ENCODE measurements at places on chromosomes 5 and 9. TPM values are rescaled to one million over a fixed set of nuclear protein-coding genes. Genes with fewer than 3 reads are reported as not detected.

RNF183 gene
- not detected for total RNA-seq

PLAC8L1 gene
- not detected for total RNA-seq

SLC6A18 gene
- not detected for total RNA-seq

NANS gene
- 133 TPM for total RNA-seq

IFNB1 gene
- not detected for total RNA-seq

FAM221B gene
- total RNA-seq, result not detected

TRPM6 gene
- 0.07 TPM for total RNA-seq

DNA sequence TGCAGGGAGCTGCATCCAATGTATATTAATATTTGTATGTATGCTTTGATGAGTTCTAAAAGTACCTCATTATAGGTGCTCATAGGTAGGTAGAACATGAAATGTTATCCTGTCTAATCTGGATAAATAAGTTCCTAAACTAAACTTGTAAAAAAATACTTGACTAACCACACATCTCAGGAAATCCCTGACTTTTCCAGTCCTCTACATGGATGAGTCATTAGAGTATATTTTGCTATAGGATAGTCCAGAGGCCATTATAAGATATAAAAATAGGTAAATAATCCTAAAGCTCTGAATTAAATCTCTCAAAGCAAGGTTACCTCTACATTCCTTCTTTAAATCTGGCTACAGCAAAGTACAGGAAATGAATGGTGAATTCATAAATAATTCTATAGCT, 404.3 kb downstream of the RAB3C start:
- no peak for DNase-seq

- DNase-seq, result no peak
Measured at GRCh38 chr9:113302792-113303418, at the start of gene RNF183. TSS of gene RNF183 (minus strand) at chr9:113303376. CDS start at chr9:113298184, 5,192 bp downstream.

DNA sequence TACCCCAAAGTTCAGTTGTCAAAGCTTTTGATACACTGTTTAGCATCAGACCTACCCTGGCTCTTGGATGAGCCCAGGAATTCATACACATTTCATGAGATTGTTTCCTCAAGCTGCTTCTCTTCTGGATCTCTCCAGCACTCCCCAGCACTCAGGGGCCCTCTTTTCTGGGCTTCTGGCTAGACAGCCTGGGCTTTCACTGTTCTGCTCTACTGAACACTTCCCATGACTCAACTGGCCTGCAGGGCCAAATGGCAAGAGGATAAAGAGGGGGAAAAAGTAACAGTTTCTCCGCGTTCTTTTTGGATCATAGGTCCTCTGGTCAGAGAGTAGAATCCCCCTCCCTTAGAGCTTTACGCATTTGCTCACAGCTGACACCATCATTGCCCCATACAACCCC, 20.9 kb upstream of the LURAP1L start:
- DNase-seq, result no peak

DNA sequence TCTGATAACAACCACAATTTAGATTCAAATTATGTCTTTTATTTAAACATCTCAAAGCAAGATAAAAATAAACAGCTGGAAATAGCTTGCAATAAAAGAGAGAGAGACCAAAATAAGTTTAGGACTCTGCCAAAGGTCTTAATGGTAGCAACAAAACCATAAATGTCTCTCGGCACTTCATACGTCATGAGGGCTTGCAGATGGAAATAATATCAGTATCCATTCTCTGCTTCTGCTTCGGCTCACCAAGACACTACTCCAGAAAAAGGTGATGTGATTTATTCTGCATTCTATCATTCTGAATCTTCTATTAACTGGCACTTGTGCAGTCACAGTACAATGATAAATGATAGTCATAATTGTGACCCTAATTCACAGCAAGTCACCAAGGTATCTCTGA, 56.1 kb downstream of the EBF1 start:
- no peak for DNase-seq

GRCh38 chr9:19441730-19442129, 32.9 kb downstream of the ACER2 start:
- no peak for DNase-seq

DNA sequence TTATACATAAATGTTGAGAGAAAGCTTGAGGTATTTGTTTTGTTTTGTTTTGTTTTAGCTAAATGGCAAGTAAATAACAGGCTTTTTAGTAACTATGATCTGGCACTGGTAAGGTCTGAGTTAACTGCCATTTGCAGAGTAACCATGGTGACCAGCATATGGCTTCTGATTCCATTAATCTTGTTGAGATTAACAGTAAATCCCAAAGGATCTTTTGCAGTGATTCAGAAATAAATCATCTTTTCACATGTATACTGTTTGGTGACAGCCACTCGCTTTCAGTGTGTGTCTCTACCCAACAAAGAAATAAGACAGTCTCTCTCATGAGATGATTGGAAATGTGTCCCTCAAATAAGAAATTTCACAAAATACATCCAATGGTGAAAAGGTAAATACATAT, 235.6 kb downstream of the RAB3C start:
- no peak for DNase-seq

- DNase-seq, result no peak
Measured at GRCh38 chr9:93810028-93810971, 144.9 kb downstream of the BARX1 start.

- no peak for DNase-seq
Measured at GRCh38 chr5:93925321-93925720, 183.9 kb upstream of the POU5F2 start.

GRCh38 chr9:128887914-128888350, 6.0 kb downstream of the LRRC8A start:
- peak; percentile 57 for DNase-seq

DNA sequence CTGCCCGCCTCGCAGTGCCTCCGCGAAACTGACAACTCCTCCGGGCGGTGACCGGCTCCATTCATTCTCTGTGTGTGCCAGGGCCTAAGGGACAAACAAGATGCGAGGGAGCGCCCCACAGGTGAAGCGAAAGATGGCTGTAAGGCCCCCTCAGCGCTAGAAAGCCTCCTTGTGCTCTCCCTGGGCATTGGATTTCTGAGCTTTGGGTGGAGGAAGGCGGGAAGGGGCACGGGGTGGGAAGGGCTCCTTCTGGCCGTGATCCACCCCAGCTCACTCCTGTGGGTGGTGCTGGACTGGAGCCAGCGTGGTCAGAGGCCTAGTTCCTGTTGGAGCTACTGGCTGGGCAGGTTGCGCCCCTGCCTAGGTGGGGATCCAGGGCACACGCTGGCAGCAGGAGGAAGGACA, 943 bp downstream of the GALNT12 start:
- DNase-seq, result no peak

GRCh38 chr5:171010086-171010485, 148.3 kb downstream of the RANBP17 start:
- no peak for DNase-seq

DNA sequence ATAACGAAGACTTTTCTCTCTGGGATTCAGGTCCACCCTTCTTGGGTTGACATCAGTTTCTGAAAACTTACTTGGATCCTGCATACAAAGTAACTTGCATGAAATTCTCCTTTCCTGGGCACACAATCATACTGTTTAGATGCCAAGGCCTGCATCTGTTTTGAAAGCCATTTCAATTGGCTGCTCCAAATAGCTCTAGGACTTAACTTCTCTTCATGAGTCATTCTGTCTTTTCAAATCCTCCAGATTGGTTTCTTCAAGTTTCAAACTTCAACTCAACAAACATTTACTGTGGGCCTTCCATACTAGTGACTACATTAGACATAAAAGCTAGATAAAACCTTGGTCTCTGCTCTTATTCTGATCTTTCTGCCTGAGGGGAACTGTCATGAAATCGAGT, 54.8 kb upstream of the HMHB1 start:
- no peak for DNase-seq

DNA sequence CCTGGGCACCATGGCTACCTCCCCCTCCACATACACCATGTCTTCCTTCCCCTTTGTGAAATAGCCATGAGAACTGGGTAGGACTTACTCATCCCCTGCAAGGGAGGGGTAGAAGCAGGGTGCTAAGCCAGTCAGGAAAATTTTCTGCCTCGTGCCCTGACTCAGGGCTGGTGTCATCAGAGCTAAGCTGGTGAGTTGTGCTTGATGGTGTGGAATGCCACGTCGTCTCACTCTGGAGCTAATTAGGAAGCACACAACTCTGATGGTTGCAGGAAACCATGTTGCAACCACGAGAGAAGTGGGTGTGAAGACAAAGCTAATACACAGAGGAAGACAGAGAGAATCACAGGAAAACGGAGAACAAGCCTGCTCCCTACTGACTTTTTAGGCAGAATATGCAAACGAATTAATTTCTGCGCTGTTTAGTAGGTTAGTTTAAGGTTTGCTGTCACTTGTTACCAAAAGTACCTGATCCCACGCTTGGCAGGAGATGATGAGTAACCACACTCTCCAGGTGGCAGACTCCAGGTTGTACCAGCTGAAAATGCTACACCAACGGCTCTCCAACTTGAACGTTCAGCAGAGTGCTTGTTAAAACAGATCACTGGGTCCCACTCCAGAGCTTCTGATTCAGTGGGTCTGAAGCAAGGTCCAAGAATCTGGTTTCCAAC, 54.5 kb downstream of the STK10 start:
- no peak for DNase-seq

DNA sequence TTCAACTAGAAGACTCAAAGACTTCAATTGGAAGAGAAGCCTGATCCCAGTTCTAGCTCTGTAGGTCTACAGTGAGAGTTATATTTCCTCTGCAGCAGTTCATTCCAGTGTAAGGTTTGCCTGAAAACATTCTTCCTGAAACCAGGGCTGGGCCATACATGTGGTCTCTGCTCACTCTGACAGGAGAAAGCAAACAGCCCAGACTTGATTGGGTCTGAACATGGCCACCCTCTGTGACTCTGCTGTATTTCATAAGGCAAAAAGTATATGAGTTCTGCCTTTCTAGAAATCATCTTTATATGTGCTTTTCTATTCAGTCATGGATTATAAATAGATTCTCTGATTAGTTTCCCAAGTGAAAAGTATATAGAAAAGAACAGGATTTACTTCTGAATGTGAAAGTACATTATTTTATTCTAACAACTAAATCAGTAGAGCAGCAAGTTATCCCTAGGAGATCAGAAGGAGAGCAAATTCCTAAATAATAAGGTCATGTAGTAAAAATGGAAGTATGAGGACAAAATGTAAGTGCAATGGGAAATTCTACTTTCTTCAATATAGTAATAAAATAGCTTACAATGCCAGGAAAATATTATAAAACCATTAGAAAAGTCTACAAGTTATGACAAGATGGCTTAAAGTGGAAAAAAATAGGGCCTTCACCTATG, 144.3 kb downstream of the EFNA5 start:
- DNase-seq, result no peak

GRCh38 chr5:5781335-5781734, 358.9 kb downstream of the ICE1 start:
- no peak for DNase-seq

DNA sequence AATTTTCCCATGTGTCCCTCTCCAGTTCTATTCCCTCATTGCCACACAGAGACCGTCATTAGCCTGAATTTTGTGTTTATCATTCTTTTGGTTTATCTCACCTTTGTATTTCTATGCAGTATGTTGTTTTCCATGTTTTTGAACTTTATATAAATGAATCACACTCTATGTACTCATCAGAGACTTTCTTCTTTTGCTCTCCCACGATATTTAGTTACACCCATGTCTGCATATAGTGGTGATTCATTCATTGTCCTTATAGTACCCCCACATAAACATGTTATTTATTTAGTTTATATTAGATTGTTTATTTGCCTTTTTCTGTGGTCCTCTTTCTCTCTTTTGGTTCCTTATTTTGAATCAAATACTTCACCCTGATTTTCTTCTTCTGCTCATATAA, 199.7 kb downstream of the FSTL4 start:
- no peak for DNase-seq

DNA sequence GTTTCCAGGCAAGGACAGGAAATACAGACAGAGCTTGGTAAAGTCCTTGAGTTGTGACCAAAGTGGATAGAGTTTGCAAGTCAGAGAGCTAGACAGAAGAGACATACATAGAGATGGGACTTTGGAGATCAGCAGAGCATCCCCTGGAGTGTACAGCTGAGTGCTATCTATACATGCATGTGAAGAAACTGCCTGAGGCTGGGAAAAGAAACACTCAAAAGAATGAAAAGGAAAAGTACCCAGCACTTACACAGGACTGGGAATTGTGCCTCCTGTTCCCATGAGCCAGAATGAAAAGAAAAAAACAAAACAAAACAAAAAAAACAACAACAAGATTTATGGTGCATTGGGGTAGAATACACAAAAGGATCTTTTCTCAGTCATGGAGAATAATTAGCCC, 606.4 kb downstream of the ZNF608 start:
- no peak for DNase-seq

GRCh38 chr5:143494162-143494561, 90.7 kb upstream of the NR3C1 start:
- no peak for DNase-seq

- no peak for DNase-seq
Measured at GRCh38 chr5:78649211-78649695, 681 bp upstream of the LHFPL2 start.

DNA sequence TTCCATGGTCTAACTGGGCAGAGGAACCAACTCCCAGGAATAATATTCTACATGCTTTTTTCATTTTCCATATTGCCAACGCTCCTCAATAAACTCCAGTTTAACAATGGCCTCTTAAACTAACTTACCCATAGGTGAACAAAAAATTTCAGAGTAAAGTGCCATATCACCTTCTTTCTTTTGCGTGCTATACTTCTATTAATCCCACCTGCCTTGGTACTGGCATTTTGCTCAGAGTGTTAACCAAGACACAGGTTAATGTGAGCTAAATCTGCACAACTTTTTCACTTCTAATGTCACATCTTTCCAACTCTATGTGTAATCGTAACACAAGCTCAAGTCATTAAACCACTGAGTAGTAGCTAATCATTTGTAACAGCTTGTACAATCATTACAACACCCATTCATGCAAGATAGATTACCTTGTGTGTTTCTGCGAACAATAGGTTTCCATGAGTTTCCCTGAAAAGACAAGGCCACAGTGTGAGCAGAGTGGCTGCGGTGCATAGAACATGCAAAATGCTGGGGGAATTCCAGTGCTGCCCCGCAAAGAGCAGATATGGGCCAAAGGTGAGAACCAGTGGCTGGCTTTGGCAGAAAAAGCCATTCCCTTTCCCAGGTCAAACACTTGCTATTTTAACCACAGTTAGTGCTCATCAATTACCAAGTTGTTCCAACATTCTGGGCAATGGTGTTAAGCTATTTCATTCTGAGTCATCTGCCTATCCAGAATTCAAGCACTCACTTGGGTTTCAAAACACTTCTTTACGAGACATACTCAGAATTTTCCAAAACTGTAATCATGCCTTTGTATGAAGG, 42.8 kb downstream of the TIMD4 start:
- DNase-seq, result no peak

DNA sequence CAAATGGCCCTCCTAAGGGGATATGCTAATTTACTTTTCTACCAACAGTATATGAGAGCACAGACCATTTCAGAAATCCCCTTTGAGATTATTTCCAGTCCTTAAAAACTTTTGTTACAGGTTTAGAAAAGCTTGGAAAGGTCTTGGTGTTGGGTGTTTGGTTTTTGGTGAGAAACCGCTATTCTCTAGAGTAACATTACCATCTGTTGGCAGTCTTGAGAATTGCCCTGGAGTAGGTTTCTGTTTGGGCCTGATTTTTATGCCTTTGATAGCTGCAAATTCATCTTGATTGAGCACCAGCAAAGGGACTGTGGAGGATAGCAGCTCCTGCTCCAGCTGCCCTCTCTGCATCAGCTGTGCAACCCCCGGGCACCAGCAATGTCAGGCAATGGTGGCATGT, 8.0 kb downstream of the NUDT2 start:
- DNase-seq, result no peak

Data from pulmonary artery endothelial cell (primary cell).